ENCODE measurements at places on chromosomes 2 and 18.

DNA sequence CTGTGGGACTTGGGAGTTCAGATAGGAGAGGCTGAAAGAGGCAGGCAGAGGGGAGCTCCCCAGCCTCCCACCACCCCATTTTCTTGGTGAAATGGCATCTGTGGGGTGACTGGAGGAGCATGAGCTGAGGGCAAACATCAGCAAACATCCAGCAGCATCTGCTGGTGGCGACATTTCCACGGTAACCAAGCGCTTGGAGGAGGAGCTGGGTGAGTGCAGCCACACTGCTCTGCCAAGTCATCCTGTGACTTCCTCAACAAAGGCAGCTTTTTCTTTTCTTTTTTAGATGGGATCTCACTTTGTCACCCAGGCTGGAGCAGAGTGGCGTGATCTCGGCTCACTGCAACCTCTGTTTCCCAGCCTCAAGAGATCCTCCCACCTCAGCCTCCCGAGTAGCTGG lies 5.6 kb downstream of the TXNL4A start:
- peak; percentile 35 for DNase-seq

DNA sequence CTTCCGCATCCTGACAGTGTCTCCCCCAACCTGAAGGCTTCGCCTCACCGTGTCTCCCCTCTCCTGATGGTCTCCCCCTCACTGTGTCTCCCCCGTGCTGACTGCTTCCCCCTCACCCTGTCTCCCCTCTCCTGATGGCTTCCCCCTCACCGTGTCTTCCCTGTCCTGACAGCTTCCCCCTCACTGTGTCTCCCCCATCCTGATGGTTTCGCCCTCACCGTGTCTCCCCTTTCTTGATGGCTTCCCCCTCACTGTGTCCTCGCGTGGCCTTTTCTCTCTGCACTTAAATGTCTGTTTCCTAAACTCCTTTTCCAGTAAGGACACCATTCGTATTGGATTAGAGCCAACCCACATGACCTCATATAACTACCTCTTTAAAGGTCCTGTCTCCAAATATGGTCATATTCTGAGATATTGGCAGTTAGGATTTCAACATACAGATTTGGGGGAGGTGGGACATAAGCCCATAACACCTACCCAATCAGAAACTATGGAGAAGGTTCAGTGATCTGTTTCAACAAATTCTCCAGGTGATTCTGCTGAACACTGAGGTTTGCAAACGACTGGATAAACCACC lies 47.9 kb upstream of the RAB27B start:
- no peak for DNase-seq

DNA sequence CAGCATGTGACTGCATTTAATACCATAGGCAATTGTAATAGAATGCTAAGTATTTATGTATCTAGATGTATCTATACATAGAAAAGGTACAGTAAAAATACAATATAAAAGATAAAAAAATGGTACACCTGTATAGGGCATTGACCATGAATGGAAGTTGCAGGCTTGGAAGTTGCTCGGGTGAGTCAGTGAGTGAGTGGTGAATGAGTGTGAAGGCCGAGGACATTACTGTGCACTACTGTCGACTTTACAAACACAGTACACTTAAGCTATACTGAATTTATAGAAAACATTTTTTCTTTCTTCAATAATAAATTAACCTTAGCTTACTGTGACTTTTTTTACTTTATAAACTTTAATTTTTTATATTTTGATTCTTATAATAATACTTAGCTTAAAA lies 8.9 kb downstream of the DIS3L2 start:
- no peak for DNase-seq

- DNase-seq, result no peak
These were observed 236.4 kb downstream of the ATAD2B start for GRCh38 chr2:23690421-23691105.

DNA sequence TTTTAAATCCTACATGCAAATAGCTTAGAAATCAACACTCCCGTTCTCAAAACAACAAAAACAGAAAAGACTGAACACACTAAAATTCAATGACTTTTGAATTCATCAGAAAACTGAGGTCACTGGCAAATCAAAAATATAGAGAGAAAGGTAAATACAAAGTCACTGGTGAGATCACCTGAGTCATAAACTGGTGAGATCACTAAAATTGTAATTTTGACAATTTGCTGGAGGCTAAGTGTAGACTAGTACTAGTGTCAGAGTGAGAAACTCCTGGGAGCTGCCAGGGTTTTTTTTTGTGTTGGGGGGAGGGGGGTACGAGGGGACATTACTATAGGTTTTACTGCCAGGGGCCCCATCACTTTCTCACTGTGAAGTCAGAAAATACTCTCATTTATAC lies 1876.0 kb upstream of the CELF4 start:
- peak; percentile 20 for DNase-seq

- DNase-seq, result no peak
These were observed 269.4 kb upstream of the CHAC2 start for GRCh38 chr2:53498210-53498609.

DNA sequence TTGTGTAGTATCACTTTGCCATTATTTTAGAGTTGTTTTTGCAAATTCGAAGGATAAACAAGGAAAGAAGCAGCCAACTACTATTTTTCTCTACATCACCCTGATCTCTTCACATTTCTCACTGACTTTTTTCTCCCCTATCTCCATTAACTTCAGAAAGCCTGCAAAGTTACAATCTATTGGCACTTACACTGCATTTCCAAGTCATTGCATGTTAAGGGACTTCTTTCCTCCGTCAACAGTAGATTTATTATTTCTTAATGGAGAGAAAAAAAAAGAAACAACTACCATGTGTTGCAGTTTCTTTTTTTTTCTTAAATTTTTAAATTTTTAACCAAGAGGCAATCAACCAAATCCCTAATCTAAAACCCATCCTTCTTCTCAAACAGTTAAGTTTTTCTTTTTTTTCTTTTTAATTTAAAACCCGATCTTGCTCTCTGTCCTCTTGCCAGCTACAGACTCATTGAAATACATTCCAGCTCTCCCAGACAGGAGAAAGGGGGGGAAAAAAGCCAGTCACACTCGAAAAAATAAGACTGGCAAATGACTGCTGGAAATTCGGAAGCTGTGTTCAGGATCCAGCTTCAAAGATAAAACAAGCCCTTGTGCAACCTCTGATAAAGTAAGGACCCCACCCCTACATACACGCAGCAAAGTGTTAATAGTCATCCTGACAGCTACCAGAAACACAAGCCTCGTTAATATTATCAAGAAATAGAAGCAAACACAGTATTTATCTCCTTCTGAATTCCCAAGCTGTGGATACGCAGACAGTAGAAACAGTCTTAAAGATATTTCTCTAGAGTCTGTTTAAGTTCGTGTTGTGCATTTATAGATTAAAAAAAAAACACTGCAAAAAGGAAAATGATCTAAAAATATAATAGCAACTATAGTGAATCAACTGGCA lies 1.3 kb downstream of the LRRTM4 start:
- DNase-seq, result no peak

DNA sequence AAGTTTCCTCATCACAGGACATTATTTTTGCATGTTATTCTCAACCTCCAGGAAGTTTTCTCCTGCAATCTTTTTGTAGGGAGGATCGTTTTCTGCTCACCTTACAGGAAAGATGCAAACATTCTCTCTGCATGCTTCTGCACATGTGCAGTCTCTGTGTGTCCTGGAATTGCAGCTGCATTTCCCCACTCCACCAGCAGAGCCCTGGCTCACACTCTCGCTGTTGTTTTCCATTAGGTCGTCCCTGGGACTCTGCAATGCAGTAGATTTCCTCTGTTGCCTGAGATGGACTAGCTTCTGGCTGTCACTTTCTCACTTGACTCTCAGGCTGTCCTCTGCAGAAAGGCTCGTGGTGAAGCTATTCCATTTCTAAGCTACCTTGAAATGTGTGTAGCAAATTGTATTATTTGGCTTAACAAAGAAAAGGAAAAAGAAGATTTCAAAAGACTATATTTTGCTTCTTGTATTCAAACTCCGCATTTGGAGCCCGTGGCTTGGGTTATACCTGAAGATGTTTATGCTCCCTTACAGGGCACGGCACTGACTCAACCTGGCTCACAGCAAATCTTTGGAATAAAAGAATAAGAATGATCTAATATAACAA lies 346.7 kb downstream of the RAD51AP2 start:
- peak; percentile 18 for DNase-seq

- peak; percentile 1 for DNase-seq
These were observed 147.0 kb upstream of the KLHL14 start for GRCh38 chr18:32919799-32920198.

DNA sequence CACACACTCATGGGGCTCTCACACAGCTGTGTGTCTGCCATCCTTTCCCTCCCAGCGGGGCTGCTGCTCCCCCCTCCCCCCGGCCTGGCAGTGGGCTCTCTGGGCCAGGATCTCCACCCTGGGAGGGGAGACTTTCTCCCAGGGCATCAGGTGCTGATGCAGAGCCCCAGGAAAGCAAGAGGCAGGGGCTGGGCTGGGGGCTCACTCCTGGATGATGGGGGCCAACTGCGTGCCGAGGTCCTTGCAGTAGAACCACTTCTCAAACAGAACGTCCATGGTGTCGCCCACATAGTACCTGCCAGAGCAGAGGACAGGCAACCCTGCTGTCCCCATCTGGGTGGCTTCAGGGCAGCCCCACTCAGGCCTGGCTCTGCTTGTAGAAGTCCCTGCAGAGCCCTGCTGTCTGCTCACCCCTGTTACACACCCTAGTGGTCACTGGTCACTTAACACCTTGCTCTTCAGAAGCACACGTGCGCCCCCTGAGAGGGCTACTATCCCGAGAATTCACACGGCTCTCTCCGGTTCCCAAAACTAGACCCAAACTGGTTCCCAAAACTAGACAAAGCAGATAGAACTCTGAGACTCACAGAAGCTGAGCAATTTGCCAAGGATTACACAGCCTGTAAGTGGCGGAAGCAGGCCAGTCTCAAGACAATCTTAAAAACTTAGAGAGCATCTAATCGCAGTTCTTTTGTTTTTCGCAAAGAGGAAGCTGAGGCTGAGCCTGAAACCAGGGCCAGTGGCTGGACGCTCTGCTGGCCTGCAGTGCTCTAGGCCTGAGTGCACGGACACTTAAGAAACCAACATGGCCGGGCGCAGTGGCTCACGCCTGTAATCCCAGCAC lies 6.6 kb upstream of the OXER1 start:
- peak; percentile 37 for DNase-seq

GRCh38 chr2:117835990-117836760 lies 21.7 kb downstream of the DDX18 start:
- peak; percentile 34 for DNase-seq

DNA sequence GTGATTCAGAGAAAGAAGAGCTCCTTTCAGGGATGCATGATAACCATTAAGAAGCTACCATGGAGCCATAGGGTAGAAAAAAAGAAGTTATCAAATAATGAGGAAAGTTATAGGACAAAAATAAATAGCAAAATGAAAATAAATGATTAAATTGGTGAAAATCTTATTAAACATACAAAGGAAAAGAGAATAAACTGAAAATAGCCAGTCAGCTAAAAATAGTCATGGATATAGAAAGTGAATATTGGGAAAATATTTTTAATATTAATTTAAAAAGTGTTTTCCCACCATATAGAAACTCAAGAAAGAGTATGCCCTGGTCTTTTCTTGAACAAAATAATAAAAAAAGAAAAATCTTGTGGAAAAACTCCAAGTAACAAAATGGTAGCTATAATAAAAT lies 209.2 kb upstream of the CDH19 start:
- no peak for DNase-seq

- DNase-seq, result no peak
These were observed 56.7 kb downstream of the LBH start for GRCh38 chr2:30287857-30288513.

GRCh38 chr2:14717131-14717530 lies 84.6 kb downstream of the LRATD1 start:
- DNase-seq, result no peak

DNA sequence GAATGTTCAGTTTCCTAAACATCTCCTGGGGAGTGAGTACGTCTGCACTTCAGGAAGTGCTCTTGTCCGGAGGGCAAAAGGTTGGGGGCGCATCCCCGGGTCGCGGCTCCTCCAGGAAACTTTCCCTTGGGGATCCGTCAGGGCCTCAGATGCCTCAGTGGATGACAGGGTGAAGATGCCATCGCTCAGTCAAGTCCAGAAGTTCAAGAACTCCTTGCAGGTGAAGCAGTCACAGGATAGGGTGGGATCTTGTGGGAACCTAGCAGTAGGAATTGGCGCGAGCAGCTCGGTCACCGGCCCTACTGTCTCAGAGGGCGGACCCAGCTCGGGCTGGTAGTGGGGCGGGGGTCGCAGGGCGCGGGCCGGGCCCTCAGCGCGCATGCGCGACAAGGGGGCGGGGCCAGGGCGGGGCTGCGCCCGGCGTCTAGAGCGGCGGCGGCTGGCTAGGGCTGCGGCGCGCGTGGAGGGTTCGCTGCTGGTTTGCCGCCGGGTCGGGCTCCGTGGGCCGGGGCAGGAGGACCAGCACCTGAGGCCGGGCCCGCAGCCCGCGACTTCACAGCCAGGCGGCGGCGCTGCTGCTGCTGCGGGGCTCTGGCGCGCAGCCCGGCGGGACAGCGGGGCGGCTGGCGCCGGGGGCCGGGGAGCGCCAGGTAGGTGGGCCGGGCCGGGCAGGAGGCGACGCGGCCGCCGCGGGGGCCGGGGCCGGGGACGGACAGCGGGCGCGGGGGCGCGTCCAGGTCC lies at the start of gene INPP4A:
TSS of gene INPP4A (plus strand) at position 423 of the 741 bp plus-strand sequence. CDS start 75,191 bp downstream, outside the sequence.
- peak; percentile 62 for DNase-seq
